ENCODE measurements at places on chromosomes 11 and 22.

GRCh38 chr22:46063846-46064227, 86.5 kb upstream of the PPARA start:
- H3K36me3 ChIP-seq, result no peaks in the 10 kb centered on the region
- H3K27ac ChIP-seq, result no peak overlapping the region
- no peaks in the 10 kb centered on the region for H3K4me1 ChIP-seq
- H3K27me3 ChIP-seq, result peaks cover 70% of the 10 kb centered on the region
- H3K4me3 ChIP-seq, result no peak overlapping the region

DNA sequence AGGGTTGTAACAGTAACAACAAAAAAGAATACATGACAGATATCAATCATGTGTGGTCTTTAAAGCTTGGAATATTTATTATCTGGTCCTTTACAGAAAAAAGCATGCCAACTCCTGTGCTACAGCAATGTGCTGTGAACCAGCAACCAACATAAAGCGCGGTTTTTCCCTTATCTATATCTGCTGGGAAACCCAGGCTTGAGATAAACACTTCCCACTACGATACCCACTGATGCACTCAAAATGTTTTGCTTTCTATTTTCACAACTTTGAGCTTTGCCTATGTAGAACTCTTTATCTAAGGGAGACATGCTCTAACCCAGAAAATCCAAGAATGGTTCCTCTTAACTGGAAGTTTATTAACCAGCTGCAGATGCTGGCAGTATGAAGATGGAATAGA, 19.0 kb downstream of the ZBED5 start:
- peaks cover 3% of the 10 kb centered on the region for H3K27me3 ChIP-seq
- no peak overlapping the region for H3K27ac ChIP-seq
- H3K4me3 ChIP-seq, result no peak overlapping the region
- no peak for DNase-seq
- no peaks in the 10 kb centered on the region for H3K4me1 ChIP-seq
- H3K36me3 ChIP-seq, result no peaks in the 10 kb centered on the region

DNA sequence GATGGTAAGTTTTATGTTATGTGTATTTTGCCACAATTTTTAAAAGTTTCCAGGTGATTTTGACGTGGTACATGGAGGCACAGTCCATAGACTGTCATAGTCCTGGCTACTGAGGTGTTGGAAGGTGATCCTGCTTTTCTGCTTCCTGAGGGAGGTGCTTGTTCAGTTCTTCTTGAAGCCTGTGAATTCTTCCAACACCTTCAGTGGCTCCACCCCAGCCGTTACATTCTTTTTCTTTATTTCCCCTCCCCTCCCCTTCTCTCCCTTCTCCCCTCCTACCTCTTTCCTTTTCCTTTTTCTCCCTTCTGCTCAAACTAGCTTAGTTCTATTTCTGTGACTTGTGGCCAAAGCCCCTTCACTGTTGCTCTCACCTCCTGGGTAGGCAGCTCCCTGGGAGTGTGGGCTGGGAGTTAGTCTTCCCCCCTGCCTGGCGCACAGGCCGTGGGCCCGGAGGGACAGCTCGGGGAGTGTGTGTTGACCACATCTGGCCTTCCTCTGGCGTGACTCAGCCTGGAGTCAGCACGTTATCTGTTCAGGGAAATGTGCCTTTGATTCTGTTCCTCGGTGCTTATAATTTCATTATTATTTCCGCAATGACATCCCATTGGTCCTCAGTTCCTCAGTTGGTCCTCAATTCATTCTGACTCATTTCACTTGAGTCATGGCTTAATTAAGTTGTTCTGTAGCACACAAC, 566.2 kb downstream of the TBC1D22A start:
- peaks cover 4% of the 10 kb centered on the region for H3K36me3 ChIP-seq
- no peaks in the 10 kb centered on the region for H3K4me1 ChIP-seq
- DNase-seq, result no peak
- H3K4me3 ChIP-seq, result no peak overlapping the region
- H3K27ac ChIP-seq, result no peak overlapping the region

DNA sequence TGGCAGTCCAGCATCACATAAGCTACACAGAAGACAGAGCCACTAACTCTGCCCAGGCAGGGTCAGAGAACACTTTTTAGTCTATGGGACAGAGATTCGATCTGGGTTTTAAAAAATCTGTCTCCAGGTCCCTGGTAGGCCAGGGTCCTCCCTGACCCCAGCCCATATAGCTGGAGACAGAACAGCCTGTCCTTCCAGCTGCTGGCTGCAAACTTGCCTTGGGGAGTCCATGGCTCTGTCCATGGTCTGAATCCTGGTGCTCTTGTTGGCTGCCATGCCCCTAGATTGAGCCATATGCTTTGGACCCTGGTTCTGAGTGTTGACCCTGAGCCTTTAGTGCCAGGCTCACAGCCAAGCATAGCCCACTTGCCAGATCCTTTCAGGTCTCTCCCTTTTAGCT, 13.3 kb upstream of the LIPT2 start:
- H3K4me3 ChIP-seq, result no peak overlapping the region
- no peak for DNase-seq
- H3K27me3 ChIP-seq, result no peaks in the 10 kb centered on the region
- H3K36me3 ChIP-seq, result no peaks in the 10 kb centered on the region
- H3K4me1 ChIP-seq, result no peaks in the 10 kb centered on the region
- H3K27ac ChIP-seq, result no peak overlapping the region

- peaks cover 26% of the 10 kb centered on the region for H3K4me1 ChIP-seq
- peaks cover 12% of the 10 kb centered on the region for H3K27me3 ChIP-seq
- no peak for DNase-seq
- H3K36me3 ChIP-seq, result peaks cover 9% of the 10 kb centered on the region
- no peak overlapping the region for H3K4me3 ChIP-seq
Observed at GRCh38 chr11:76601724-76602123, 68.8 kb downstream of the LRRC32 start.

GRCh38 chr11:17684550-17684949, 34.8 kb upstream of the MYOD1 start:
- no peak overlapping the region for H3K4me3 ChIP-seq
- peaks cover 51% of the 10 kb centered on the region for H3K27me3 ChIP-seq
- peaks cover 14% of the 10 kb centered on the region for H3K4me1 ChIP-seq
- no peak overlapping the region for H3K27ac ChIP-seq
- DNase-seq, result no peak

DNA sequence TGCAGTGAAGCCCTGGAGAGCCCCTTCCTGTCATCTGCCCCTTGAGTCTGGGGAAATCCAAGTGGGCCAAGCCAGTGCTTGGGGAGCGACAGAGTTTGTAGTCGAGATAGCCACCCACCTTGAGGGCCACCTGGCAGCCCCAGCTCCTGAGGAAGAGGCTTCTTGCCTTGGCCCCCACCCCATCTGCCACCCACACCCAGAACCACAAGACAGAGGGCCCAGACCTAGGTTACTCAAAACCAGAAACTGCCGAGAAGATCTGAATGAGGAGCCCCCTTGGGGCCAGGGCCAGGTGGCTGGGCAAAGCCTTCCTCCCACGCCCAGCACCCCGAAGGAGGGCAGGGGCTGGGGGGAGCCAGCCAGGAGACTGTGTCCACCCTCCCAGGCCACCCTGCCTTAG, 18.8 kb upstream of the PRR5 start:
- DNase-seq, result no peak
- peaks cover 64% of the 10 kb centered on the region for H3K4me1 ChIP-seq
- no peaks in the 10 kb centered on the region for H3K36me3 ChIP-seq
- peaks cover 16% of the 10 kb centered on the region for H3K27me3 ChIP-seq
- no peak overlapping the region for H3K4me3 ChIP-seq
